ENCODE measurements at places on chromosomes 3 and 15.

DNA sequence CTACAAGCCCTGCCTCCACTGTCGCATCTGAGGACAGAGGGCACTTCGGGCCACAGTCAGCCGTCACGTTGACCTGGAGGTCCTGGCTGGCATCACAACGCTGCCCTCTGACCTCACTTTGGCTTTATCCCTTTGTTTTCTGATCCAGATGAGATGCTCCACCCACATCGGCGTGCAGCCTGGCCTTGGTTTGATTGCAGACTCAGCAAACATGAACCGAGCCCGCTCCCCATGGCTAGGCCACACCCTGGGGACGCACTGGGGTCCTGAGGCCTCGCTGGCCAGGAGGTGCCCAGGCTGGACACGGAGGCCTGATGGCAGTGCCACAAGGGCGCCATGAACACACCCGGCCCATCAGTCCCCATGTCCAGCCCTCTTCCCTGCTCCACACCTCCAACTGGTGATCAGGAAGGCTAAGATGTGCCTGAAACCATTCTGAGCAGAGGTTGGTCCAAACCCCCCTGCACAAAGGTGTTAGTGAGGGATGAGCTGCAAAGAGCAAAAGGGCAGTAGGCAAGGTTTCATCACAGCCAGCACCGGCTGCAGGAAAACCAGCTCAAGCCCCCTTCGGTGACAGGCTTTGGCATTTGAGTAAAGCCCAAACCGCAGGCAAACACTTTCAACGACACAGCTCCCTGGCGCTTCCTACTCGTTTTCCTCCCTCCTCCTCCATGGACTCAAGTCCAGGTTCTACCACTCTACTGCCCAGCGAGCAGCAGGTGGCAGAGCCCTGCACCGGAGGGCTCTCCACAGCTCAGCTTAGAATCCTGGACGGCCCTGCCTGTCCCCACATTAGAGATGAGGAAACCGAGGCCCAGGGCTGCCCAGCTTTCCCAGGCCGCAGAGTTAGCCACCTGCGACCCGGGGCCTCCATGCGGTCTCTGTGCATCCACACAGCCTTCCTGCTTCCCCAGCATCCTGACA is 165.8 kb downstream of the NUP210 start:
- no peak for DNase-seq

DNA sequence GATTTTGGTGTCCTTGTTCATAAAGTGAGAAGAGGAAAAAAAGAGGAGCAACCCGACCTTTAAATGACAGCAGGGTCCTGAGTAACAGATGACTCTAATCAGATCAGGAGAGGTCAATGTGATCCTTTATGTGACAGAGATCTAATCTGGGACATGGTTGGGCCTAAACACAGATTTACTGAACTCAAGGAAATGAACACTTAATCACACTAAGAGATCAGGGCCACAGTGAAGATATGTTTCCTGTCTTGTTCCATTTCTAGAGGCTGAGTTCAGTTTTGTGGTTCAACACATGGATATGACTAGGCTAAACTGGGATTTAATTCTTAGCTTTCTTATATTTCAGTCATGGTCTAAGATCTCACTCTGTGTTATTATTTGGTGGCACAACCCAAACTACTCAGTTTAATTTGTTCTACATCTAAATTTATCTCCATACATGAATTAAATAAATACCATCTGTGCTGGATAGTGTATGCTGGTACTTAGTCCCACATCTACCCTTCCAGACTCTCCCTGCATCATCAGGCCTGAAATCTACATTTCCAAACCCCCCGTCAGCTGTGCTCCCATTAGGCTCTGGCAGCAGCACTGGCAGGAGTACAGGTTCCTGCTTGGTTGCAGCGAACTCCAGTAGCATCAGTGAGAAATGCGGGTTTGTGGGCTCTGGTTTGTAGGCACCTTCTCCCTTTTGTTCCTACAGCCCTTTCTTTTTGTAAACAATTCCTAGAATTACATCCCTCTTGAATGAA is 22.6 kb downstream of the SFMBT1 start:
- DNase-seq = no peak

- no peak for DNase-seq
Measured at GRCh38 chr3:96027718-96028117, 786.7 kb upstream of the EPHA6 start.

- DNase-seq = no peak
Measured at GRCh38 chr3:10185804-10186762, 21.4 kb downstream of the IRAK2 start.

DNA sequence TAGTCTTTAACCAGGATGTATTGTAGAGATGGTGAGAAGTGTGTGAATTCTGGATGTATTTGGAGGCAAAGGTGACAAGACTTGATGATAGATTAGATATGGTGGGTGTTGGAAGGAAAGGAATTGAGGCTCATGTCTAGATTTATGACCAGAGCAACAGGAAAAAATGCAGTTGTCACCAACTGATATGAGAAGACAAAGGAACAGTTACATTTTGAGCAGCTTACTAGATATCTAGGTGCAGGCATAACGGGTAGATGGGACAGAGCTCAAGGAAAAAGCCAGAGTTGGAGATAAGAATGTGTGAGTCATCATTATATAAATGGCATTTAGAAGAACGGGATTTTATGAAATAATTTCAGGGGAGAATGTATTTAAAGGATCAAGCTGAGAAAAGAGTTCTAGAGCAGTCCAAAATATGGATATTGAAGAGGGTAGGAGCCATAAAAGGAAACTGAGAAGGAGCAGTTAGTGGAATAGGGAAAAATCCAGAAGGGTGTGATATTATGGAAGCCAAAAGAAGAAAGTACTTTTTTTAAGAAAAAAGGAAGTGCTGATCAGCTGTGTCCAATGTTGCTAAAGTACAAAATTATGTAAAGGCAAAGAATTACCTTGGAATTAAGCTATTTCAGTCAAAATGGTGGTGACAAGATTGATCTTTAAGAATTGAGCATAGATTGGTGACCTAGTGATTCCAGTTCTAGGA is 262.5 kb downstream of the CGGBP1 start:
- no peak for DNase-seq

DNA sequence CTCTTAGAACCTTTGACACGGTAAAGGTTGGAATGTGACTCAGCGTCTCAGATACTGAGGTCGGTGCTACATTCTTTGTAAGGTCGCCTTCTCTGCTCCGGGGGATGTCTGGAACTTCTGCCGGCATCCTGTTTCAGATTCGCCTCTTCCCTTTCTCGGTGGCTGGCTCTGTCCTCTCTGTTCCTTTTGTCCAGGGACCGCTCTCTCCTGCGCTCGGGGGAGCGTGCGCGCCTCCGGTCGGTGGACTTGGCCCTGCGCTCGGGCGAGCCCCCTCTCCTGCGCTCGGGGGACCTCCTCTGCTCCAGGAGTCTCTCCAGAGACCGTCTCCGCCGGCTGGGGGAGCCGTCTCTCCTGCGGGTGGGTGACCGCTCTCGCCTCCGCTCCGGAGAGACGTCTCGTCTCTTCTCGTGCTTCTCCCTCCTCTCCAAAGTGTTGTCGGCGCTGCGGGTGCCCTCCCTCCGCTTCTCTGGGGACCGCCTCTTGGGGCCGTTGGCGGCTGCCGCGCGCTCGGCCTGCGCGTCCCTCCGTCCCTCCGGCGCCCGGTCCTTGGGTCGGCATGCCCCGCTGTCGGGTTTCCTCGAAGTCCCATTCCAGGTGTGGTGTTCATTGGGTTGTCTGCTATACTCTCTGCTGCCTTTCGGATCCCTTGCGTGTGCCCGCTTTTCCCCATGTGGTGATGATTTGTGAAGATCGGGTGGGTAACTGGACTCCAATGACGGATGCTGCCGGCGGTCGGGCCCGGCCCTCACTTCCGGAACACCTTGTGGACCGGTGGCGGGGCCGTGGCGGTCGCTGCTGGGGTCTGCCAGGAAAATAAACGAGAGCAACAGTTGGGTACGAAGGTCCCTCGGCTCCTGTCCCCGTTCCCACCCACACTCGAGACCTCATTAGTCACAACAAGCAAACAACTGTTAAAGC is 668.8 kb upstream of the ADAMTS9 start:
- DNase-seq = no peak

GRCh38 chr3:123741041-123741511 is 143.1 kb downstream of the MYLK start:
- no peak for DNase-seq
